Ureter (tissue), 1 donor: ENCODE measurements at places on chromosomes 6 and 20. TPM values are rescaled to one million over a fixed set of nuclear protein-coding genes. Genes with fewer than 3 reads are reported as not detected.

The SIRPD gene
- not detected for total RNA-seq

- peak; percentile 51 for DNase-seq
These were observed 578 bp upstream of the PTGIS start for GRCh38 chr20:49568278-49569151.

DNA sequence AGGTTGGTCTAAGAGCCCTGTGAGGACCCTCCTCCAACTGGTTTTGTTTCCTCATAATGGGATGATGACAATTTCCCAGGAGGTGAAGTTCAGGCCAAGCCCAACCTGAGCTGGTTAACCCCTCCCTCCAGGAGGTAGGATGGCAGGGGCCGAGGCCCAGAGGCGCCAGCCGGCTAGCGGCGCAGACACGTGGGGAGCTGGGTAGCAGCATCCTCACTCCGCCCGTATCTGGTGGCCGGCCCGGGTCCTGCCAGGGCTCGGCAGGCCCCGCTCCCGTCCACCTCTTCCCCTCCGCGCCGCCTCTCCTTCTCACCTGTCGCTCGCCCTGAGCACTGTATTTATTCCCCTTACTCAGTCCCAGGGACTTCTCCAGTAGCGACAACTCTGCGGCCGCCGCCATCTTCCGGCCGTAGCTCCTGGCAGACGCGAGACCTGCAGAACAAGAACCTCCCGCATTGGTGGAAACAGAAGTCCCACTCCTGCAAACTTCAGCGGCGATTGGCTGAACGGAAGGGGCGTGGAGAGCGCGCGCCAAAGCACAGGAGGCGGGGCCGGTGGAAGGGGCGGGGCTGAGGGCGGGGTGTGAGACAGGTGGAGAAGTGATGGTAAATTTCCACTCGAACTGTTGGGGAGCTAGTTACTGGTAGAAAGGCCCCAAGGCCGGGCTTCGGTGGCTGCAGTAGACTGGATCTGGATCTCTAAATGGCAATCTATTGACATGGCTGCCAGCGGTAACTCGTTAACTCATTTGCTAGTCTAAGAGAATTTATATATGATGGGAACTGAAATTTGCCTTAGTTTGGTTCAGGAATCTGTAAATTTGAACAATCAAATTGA is at the start of gene EEF1E1:
EEF1E1 (minus strand) TSS at position 427 of the 837 bp plus-strand sequence; CDS start at position 400, 27 bp downstream.
- peak; percentile 96 for DNase-seq

DNA sequence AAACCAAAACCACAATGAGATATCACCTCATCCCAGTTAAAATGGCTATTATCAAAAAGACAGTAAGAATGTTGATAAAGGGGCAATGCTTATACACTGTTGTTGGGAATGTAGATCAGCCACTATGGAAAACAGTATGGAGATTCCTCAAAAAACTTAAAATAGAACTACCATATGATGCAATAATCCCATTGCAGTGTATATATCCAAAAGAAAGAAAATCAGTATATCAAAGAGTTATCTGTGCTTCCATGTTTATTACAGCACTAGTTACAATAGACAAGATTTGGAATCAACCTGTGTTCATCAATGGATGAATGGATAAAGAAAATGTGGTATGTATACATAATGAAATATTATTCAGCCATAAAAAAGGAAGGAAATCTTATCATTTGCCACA is 3.5 kb upstream of the FABP7 start:
- no peak for DNase-seq

GRCh38 chr20:57384953-57385761 is 6.0 kb upstream of the RBM38 start:
- DNase-seq: peak; percentile 39

- no peak for DNase-seq
These were observed 1.3 kb downstream of the HINT3 start for GRCh38 chr6:125957845-125958244.

DNA sequence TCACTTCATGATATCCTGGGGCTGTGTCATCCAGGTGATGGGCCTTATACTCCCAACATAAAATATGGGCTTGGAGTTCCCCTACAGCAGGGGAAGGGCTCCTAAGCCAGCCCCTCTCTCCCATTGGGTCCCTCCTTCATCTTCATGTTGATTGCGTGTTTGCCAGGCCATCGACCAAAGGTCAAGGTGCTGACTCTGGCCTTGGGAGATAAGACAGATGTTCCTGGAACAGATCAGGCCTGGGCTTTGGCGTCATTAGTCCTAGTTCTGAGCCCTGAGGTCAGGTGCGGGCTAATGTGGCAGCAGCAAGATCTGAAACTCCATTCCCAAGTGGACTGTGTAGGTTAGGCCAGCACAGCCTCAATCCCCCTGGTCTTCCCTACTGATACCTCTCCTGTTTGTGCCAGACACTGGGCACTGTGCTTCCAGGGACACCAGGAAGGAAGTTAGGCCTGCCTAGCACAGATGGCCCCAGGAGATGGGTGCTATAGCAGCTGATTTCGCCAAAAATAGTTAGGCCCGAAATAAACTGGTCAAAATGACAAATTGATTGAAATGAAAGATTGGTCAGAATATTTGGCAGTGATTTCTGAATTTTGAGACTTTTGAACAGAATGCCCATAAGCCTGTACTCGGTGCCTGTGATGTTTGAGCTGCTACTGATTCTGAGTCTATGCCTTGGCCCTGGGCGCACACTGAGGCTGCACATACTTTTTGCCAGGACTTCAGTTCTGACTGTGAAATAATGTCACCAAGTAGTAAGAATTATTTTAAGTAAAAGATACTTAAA is 28.8 kb downstream of the EPB41L1 start:
- no peak for DNase-seq

- no peak for DNase-seq
These were observed 15.4 kb downstream of the FOXC1 start for GRCh38 chr6:1624851-1625781.
